ENCODE measurements at places on chromosomes 12 and 14.

GRCh38 chr12:125824276-125824675 lies 759.0 kb downstream of the AACS start:
- no peak for DNase-seq
- no peak overlapping the region for H3K27ac ChIP-seq
- H3K4me1 ChIP-seq: no peaks in the 10 kb centered on the region
- H3K36me3 ChIP-seq: no peaks in the 10 kb centered on the region

DNA sequence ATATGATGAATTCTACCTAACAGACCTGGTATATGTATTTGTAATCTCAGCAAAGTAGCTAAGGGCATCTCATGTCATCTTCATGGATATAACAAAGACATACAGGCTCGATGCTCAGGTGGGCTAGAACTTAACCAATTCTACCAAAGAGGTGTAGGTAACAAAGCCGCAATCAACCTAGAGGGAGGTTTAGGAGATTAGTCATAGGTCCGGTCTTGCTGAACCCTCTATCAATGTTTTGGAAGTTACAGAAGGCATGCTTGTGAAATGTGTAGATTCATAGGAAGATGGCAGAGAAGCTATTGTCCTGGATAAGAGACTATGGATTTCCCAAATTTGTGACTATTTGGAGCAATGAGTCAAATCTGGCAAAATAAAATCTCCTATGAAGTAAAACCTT lies 42.6 kb upstream of the SYCP3 start:
- peak overlapping the region; percentile 61 for H3K27ac ChIP-seq
- peaks cover 53% of the 10 kb centered on the region for H3K4me1 ChIP-seq
- H3K36me3 ChIP-seq: peaks cover 53% of the 10 kb centered on the region

DNA sequence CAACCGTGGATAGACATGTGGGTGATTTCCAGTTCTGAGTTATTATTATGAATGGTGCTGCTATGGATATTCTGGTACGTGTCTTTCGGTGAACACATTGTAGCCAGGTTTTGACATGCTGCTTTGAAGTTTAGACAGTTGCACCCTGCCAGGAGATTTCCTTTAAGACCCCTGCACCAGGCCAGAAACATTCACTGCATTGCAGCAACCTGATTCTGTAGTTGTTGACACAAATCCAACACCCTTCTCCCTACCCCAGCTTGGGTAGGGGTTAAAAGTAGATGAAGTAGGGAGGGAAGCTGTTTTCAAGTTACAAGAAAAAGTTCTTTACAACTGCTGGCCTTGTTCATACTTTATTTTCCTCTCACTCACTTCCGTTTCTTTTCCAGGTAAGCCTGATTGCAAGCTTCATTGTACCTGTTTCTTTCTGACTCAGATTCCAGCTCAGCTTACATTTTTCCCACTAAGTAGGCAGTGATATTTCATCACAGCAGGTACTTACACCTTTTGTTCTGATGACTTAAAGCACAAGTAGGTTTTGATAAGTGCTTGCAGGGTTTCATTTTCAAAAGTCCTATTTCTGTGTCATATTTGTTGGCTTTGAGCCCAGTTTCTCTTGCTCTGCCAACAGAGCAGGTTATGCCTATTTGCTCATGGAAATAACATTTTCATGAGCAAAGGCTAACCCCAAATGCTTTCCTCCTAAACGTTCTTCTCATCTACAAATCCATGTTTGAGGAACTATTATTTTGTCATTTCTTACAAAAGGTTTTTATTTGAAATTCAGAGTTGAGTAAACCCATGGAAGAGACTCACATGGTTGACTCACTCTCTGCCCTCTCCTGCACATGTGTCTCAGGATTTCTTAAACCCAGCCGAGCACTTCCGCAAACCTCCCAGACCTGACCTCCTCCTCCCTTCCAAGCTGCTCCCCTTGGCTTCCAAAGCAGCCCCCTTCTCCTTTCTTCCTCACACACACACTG lies 12.1 kb upstream of the LTA4H start:
- H3K36me3 ChIP-seq: peaks cover 10% of the 10 kb centered on the region
- peak overlapping the region; percentile 45 for H3K4me3 ChIP-seq
- peak overlapping the region; percentile 86 for H3K27ac ChIP-seq
- peaks cover 58% of the 10 kb centered on the region for H3K4me1 ChIP-seq

DNA sequence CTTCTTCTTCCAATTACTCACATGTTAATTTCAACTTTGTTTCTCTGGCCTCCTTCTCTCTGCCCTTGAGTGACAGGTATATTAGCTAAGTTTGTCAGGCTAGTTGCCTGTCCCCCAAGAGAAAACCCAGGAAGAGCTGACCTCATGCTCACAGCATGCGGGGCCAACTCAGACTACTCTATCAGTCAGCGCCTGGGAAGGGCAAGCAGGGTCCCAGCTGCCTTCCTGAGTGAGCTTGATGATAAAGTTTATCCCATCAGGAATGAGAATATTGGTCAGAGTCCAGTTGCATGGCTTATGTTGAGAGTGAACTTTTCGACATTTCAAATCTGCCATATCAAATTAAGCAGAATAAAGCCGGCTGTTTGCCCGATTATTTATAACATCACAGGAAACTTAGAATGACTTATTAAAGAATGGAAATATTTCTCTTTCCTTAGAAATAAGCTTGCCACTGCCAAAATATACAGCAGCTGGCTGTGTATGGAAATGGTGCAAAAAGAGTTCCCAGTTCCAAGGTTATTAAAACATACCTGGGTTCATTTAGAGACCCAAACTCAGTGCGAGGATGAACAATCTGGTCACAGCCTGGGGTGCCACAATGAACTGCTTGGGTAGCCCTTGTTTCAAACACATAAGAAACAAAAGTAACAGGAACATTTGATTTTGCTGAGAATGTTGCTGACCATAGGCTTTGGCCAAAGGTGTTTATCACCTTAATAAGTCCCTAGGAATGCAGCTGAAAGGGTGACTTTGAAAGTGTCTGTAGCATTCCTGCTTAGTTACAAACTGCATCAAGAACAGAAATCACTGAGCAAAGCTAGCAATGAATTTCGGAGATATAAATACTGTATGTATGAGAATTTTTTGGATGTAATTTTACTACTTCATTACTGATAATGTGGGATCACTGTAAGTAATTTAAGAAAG lies 1553.8 kb upstream of the FLRT2 start:
- H3K36me3 ChIP-seq: no peaks in the 10 kb centered on the region
- H3K27ac ChIP-seq: no peak overlapping the region
- no peak for DNase-seq
- H3K27me3 ChIP-seq: no peaks in the 10 kb centered on the region
- no peak overlapping the region for H3K4me3 ChIP-seq

- H3K4me1 ChIP-seq: peaks cover 30% of the 10 kb centered on the region
- peak overlapping the region; percentile 33 for H3K4me3 ChIP-seq
- peak; percentile 80 for DNase-seq
- peaks cover 21% of the 10 kb centered on the region for H3K27me3 ChIP-seq
- peak overlapping the region; percentile 86 for H3K27ac ChIP-seq
- H3K36me3 ChIP-seq: no peaks in the 10 kb centered on the region
Observed at GRCh38 chr14:74401504-74402241, 24.3 kb downstream of the SYNDIG1L start.

- H3K27ac ChIP-seq: no peak overlapping the region
- H3K27me3 ChIP-seq: peaks cover 2% of the 10 kb centered on the region
Observed at GRCh38 chr14:59055439-59056045, 132.9 kb upstream of the DAAM1 start.

DNA sequence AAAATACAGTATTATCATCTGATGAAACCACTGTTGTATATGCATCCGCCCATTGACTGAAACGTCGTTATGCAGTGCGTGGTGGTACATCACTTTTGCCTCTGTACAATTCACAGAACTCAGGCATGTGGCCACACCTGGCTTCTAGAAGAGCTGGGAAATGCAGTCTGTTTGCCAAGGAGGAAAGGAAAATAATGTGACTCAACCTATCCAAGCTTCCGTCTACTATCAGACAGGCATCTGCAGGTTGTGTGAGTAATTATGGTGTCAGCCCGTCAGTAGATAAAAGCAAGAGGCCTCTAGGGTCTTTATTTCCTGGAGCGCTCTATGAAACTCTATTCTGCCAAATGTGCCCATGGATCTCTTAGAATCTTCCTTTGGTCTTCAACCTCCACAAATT lies 111.6 kb downstream of the BBS10 start:
- DNase-seq: no peak
- no peaks in the 10 kb centered on the region for H3K36me3 ChIP-seq
- no peaks in the 10 kb centered on the region for H3K27me3 ChIP-seq

GRCh38 chr12:58965568-58965967 lies 45.3 kb upstream of the LRIG3 start:
- no peak overlapping the region for H3K27ac ChIP-seq
- no peak for DNase-seq
- H3K27me3 ChIP-seq: no peaks in the 10 kb centered on the region
- no peaks in the 10 kb centered on the region for H3K4me1 ChIP-seq

GRCh38 chr12:75670216-75670615 lies 158.8 kb upstream of the KRR1 start:
- H3K4me1 ChIP-seq: no peaks in the 10 kb centered on the region
- no peak overlapping the region for H3K4me3 ChIP-seq
- H3K27ac ChIP-seq: no peak overlapping the region
- H3K36me3 ChIP-seq: no peaks in the 10 kb centered on the region
- no peak for DNase-seq

Data from activated CD4-positive, alpha-beta memory T cell treated with anti-CD3 and anti-CD28 coated beads, Interleukin-2, amount 10 ng/mL, durations not matched to agents 7 days and 5 days (primary cell).